ENCODE measurements at places on chromosomes 11 and 22.

DNA sequence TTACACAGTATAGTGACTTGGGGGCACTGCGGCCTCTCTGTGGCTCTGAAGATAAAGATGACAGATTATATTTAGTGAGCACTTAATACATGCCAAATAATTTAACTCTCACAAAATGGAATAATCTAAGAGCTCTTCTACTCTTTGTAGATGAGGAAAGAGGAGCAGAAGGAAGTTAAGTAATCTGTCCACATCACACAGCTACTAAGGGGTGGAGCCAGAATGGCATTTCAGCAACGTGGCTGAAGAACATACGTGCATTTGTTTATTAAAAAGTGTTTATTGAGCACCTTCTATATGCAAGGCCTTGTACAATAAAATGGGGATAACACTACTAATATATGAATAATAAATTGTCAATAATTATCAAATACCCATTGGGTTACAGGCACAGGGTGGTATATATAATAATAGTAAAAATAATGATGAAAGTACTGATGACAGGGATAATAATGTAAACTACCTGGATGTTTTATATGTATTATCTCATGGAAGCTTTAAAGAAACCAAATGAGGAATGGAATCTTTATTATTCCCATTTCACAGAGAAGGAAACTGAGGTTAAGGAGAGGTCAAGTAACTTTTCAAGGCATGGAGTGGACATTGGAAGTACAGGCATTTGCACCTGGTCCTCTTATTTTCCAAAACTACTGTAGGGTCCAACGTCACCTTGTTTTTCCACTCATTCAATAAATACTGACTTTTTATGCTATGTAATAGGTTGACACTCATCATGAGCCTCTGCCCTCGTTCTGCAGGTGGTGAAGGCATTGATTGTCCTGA, 38.0 kb upstream of the IL17RA start:
- no peak for DNase-seq

GRCh38 chr11:64264371-64264852, 13.1 kb downstream of the PLCB3 start:
- DNase-seq, result no peak

DNA sequence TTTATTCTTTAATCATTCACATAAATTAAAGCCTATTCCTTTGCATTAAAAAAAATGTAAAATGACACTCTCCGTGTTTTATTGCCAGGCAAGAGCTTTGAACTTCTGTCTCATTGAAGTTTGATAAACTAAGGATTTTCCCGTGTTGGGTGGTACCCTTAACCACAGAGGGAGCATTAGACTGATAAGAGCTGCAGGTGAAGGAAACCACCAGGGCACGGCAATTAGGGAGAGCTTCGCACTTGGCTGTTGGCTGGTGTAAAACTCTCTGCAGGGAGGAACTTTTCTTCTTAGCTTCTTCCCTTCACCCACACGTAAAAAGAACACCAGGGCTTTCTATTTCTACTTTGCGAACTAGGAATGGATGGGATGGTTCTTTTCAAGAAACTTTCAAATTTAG, 47.0 kb downstream of the CSTPP1 start:
- no peak for DNase-seq

DNA sequence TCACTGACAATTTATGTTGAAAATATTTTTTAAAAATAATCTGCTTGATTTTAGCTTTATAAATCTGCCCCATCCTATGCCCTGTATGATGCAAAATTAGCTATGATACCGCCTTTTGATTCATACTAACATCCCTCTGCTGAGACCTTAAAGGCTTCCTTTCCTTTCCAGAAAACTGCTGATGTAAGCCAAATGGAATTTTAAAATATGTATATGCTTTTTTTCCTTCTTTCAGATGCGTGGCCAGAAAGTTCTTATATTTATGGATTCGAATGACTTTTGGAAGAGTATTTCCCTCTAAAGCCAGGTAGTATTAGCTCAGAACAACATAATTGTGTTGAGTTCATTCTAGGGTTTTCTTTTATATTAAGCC, 34.5 kb downstream of the SFI1 start:
- DNase-seq, result peak; percentile 89

GRCh38 chr11:66432597-66432996, 6.1 kb downstream of the MRPL11 start:
- no peak for DNase-seq

DNA sequence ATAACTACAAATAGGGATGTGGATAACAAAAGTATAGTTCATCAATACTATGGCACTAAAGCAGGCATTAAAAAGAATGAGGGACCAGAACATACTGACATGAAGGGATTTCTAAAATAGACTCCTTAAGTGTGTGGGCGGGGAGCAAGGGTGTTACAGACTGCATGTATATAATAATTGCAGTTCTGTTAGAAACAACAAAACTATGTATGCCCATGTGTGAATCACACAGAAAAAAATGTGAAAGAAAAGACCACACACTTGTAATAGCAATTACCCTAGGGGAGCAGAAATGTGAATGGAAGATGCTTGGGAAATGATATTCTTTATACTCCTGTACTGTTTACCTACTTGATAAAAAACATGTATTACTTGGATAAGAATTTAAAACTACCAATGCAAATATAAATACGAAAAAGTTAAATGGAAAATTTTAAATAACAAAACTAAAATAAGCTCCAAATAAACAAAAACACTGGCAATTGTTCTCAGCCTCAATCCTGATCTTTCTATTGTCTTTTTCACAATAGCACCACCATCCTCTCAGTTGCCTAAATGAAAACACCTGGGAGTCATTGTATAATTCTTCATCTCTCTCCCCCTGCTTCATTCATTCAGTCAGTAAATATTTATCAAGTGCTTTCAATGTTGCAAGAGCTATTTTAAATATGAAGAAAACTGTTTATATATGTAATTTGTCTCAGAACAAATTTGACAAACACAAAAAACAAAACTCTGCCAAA, 129.8 kb downstream of the FCHSD2 start:
- no peak for DNase-seq

Measured in muscle of leg (tissue), 16 donors.